NCI-H1436 (cell line): ENCODE measurements at places on chromosomes 4 and X.

DNA sequence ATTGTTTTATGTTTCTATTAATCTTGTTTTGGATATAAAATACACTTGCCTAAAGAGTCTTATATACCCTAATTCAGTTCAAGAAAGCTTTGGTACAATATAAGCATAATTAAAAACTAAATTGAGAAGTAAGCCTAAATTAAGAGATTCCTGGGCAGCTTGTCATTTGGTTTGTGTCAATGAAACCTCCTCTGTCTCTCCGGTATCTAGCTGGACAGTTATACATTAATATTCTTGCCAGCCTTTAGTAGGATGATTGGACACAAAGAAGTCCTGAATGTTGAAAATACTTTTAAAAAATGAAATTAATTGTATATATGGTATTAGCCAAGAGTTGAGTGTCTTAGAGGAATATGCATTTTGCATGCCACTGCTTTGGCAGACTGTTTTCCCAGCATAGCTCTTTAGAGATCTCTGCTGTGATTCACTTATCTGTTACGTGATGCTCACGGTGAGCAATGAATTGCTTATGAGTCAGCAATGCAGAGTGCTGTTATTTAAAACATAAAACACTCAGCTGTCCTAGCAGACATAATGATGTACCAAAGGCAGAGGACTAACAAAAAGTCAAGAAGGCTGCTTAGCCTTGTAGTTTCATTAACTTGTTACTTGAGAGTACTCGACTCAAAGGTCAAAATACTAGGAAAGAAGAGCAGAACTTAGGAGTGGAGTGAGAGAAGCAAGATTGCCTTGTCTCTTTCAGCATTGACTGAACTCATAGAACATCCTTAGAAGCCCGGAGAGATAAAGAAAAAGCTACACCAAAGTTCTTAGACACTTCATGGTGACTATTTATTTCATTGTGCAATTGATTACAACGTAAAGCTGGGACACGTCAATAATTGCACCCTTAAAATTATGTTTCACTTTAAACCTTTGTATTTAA is 1296.1 kb upstream of the PCDH7 start:
- no peak for DNase-seq

DNA sequence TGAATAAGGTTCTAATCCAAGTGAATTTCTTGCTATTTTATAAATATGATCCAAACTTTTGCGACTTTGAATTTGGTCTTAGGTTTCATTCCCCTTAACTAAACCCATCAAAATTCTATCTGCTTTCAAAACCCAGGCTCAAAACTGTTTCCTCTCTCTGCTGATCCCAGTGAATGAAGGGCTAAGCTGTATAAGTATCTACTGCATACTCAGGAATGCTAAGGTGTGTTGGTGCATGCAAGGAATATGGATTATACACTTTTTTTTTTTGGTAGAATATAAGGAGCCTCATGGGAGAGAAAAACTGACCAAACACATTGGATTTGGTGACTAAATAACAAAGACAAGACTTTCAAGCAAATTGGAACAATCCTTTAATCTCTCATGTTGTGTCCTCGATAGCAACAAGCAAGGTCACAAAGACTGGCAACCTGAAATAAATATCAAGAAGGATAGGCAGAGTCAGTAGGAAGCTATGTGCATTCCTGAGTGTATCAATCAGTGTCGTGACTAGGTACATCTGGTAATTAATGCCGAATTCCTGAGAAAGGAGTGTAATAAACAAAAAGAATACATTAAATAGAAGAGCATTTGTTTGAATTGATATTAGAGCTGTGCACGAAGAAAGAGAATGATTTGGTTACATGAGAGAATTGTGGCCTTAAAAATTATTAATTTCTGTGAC is 74.3 kb upstream of the KCTD8 start:
- DNase-seq, result no peak

- no peak for DNase-seq
Measured at GRCh38 chrX:37767430-37767829, 12.4 kb upstream of the CYBB start.

DNA sequence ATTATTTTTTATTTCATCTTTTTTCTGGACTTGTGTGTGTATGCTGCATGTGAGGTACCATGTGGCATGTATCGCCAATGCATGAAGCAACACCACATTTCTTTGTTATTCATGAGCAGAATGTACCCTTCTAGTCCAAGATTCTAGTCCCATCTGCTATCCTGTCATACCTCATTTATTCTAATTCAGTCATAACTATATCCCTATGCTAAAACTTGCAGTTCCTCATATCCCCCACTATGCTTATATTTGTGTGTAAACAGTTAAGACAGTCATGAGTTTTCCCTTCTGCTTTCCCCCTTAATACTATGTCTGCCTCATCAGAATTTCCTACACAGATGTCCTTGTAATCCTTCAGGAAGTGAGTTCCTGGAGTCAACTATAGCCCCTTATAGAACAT is 19.7 kb downstream of the OCRL start:
- no peak for DNase-seq

DNA sequence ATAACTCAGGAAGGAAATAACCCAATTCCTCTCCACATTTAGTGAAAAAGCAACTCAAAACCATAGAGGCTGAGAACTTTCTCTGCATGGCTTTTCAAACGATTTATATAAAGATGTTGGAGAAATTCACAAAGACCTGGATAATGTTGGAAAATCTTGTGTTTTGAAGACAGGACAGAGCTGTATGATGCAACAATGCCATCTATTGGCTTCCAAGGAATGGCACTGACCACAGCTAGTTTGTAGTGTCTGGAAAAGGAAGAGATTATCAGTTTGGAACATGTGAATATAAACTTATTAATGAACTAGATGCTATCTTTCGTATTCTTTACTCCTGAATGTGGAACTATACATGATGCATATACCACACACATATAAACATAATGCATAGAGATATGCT is 503.6 kb downstream of the IL1RAPL1 start:
- no peak for DNase-seq

DNA sequence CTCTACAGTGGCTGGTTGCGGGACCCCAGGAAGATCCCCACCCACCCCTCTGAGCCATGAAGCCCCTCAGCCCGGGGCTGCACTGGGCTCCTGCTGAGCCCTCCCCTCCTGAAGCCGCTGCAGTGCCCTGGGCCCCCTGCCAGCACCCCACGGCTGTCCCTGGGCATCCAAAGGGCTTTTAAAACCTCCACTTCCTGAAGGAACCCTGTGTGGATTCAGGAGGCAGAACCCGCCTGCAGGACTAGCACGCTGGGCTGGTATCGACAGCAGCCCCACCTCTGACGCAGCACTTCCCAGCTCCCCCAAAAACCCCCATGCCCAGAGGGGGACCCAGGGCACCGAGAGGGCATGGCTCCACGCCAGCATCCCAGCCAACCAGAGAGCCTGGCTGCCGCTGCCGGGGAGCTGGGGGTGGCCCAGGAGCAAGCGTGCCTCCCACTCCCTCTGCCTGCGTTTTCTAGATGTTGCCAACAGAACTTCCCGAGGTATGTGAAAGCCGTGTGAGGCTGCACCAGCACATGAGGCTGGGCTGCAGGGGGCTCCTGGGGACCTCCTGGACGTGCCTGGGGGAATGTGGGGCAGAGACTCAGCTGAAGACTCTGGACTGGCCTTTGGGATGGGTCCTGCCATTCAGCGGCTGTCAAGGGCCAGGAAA is 6.3 kb downstream of the MXD4 start:
- DNase-seq, result no peak

GRCh38 chr4:22030881-22031280 is 82.3 kb upstream of the KCNIP4 start:
- DNase-seq, result no peak
